ENCODE measurements at places on chromosomes 12 and 14.

DNA sequence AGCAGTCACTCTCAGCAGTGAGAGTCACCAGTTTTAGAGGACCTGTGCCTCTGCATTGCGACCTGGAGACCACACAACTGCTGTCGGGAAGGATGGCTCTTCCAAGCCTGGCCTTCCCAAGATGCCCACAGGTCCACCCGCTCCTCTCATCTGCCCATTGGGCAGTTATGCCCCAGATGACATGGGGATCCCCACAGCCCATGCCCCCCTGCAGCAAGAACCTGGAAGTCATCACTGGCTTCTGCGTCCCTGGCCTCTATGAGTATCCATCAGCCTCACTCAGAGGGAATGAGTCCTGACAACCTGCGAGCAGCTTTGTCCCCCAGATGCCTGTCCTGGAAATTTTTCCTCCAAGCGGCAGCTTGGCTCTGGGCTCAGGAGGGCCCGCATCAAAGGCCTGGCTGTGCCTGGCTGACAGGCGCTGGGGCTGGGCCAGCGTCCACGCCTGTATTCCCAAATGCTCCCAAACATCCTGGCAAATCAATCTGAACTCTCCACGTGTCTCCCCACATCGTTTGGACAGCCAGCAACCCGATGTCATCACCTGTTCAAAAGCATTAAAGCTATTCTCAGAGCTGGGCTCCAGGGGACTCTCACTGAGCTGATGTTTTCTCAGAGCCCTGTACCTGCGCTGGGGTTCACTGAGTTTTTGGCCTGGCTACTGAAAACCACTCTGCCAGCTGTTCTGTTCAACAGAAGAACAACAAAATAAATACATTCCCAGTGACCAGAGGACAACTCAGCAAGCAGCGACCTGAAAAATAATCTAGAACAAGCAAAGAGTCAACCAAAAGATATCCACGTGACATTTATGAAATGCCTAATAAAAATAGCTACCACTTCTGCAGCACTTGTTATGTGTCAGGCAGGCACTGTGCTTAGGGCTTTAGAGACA is 57.8 kb downstream of the CLMN start:
- DNase-seq = no peak

DNA sequence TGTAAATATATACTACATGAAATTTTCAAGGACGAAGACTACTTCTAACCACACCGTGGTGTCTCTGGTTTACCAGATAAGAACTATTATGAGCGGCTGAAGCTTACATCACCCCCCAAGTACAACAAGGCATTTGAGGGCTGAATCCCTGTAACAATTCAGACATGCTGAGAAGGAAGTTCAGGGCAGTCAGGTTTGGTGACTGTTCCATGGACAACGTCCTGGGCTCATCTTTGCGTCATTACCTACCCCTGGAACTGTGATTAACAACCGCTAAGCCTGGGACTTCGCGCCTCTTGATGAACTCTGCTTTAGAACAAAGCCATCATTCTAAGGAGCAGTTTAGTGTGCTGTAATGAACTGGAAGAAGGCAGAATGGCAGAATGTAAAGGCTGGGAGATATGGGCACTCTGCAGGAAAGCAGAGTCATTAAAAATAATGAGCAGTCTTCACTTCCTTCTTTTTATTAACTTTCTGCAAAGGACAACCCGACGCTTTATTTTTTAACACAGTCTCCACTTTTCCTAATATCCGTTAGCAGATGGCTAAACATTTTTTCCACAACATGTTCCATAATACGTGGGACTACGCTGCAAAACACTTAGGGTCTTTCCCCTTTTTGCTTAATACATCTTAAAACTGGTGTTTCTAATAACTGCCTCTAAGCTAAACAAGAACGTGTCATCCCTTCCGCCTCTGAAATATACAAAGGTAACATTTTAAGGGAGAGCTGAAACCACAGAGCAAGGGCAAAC is 263.2 kb downstream of the ADAMTS20 start:
- DNase-seq = no peak

- no peak for DNase-seq
Observed at GRCh38 chr14:32650665-32651064, 288.0 kb upstream of the NPAS3 start.

DNA sequence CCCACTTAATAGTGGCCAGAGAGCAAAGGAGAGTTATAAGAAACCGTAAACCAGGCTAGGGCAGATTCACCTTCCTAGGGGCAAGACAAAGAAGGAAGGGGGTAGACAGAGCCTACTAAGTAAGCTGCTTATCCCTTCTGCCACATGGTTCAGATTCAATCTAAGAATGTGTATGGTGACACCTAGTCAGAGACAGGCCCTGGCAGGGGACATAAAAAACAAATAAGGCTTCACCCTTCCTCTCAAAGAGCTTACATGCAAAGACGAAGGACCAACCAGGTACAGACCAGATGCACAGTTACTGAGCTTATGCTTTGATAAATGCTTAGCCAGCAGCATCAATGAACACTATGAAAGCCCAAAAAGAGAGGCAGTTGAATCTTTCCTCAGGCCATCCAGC is 4.4 kb downstream of the CYP27B1 start:
- no peak for DNase-seq

- no peak for DNase-seq
Observed at GRCh38 chr14:35339761-35340406, 47.7 kb downstream of the PSMA6 start.

DNA sequence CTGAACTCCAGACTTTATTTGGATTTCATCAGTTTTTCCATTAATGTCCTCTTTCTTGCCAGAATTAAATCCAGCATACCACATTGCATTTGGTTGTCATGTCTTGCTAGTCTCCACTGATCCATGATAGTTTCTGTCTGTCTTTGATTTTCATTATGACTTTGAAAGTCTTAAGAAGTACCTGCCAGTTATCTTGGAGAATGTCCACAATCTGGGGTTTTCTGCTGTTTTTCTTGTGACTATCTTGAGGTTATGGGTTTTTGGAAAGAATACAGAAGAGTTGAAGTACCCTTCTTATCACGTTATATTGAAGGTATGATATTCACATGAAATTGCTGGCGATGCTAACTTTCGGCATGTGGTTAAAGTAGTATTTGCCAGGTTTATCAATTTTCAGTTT is 282.3 kb upstream of the PRICKLE1 start:
- no peak for DNase-seq

DNA sequence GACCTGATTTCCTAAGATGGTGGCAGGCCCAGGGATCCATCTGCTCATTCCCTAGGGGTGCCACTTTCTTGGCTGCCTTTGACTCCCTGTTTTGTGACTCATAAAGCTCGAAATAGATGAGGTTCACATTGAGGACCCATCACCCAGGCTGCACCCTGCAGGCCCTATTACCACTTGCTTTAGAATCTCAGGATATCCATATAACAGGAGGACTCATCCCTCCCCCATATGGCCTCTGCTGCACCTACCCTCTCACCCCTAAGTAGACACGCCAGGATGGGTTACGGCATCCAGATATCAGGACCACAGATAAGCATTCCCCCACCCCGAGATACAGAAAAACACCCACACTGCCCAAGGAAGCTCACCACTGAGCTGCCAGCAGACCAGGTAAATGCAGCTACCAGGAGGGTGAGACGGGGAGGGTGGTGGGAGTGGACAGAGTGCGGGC is 155.7 kb downstream of the DPF3 start:
- DNase-seq = no peak
